ENCODE measurements at places on chromosomes 4 and X.

DNA sequence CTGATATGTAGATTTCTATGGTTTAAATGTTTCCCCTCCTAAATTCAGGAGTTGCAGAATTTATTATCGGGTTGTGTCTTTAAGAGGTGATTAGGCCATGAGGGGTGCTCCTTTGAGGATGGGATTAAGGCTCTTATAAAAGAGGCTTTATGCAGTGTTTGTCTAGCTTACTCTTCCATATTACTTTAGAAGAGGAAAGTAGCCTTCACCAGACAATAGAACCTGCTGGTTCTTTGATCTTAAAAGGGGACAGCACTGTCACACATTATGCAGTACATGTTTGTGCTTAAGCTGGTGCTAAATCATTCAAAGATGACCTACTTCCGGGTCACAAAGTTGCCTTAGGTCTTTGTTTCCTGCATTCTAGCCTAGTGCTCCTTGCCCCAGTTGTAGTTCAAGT, 81.0 kb downstream of the CPXCR1 start:
- no peak for DNase-seq

DNA sequence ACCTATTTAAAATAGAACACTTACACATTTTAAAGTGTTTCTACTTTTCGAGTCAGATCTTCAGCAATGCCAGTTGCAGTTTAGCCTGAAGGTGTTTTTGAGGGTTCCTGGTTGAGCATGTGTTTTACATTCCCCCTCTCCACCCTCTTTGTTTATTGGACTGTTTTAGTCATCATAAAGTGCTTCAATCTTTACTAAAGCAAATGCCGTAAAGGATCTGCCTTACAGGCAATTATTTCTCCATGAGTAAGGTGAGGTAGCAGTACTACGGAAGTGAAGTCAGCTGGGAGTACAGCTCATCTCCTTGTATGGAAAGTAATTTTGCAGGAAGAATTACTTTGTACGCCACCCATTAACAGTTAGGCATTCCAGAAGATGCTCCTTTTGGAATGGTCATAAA, 36.9 kb downstream of the PDLIM5 start:
- DNase-seq = no peak

GRCh38 chrX:150880808-150881165, 17.7 kb downstream of the CD99L2 start:
- DNase-seq = no peak

GRCh38 chr4:140711910-140712309, 44.3 kb downstream of the TBC1D9 start:
- DNase-seq = no peak

- DNase-seq = no peak
Observed at GRCh38 chr4:159038536-159038935, 64.3 kb upstream of the RAPGEF2 start.

- no peak for DNase-seq
Observed at GRCh38 chr4:135605076-135605475, 1403.5 kb upstream of the PABPC4L start.

GRCh38 chr4:152536545-152537182, 772 bp upstream of the FBXW7 start:
- DNase-seq = no peak

DNA sequence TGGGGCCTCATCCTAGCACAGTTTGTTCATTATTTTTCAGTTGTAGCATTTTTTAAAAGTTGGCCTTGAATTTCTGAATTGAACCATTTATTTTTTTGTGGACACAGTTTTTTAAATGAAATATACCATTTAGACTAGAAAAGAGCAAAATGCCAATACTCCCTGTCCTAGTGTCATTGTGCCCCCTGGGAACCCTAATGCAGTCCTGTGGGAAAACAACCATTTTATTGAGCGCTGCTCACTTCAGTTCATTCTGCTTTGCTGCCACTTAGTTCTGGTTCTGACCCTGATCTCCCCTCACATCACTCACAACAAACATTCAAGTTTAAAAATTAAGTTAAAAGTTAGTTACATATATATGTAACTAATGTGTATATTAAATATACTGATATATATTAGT, 5.4 kb downstream of the NFKB1 start:
- DNase-seq = no peak

GRCh38 chr4:155119006-155119405, 89.4 kb upstream of the NPY2R start:
- no peak for DNase-seq

GRCh38 chr4:16264798-16265197, 38.5 kb upstream of the TAPT1 start:
- no peak for DNase-seq

DNA sequence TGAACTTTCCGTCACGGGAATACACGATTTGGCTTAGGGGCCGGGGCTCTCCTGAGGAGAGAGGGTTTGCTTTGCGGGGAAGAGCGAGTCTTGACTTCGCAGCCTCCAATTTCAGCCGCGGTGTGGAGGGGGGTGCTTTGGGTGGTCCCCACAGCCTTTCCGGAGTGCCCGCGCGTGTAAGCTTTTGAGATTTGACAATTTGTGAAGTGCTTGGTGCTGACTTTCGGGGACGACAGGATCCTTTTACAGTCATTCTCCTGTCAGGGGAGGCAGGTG, 355 bp downstream of the SCML1 start:
- peak; percentile 37 for DNase-seq

GRCh38 chr4:73451404-73451803, 15.4 kb downstream of the AFP start:
- peak; percentile 60 for DNase-seq

- no peak for DNase-seq
Observed at GRCh38 chrX:11450354-11450753, 157.1 kb downstream of the AMELX start.

DNA sequence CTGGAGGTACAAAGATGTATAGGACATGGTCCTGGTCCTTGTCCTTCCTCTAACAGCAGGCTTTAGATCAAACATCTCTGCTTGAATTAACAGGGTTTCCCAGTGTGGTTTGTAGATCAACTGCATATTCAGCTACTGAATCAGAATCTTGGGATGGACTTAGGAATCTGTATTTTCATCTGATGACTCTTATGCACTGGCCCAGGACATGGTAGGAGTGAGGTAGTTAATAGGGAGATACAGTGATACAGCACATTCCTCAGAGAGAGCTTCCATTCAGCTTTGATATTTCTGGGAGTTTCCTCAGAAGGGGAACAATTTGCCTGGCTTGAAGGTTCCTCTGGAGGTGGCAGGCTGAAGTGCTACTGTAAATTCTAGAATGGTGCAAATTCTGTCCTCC, 203.1 kb downstream of the LARP7 start:
- DNase-seq = no peak

GRCh38 chr4:94431388-94431787, 20.4 kb upstream of the PDLIM5 start:
- no peak for DNase-seq

GRCh38 chr4:24836661-24837242, 41.4 kb downstream of the SOD3 start:
- DNase-seq = no peak

DNA sequence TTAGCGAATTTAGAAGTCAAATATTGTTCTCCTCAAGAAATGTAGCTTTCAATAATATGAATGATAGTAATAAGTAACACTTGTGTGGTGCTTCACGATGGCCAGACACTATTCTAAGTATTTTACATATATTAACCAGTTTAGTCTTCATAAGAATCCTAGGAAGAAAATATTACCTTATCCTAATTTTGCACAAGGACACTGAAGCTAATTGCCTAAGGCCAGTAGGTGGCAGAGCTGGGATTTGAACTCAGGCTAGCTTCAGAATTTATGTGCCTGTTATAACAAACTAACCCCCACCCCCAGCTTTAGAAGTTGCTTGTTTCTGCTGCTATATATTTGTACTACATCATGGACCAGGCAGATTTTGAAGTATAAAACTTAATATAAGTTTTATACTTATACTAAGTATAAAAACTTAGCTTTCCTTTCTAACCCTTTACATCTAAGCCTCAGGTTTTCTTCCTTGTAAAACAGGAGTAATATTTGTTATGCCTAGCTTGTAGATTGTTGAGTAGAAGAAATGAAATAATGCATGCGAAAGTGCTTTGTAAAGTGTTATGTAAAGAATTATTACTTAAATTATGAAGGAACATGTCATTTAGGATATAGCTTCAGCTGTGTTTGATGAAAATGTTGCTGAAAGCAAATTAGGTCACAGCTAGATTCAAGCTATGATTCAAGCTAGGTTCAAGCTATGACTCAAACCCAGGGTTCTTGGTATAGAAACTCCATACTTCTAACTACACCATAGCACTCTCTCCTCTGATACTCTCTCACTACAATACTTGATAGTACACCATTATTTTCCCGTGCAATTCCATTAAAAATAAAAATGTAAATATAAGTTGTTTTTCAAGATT, 4.2 kb upstream of the CDS1 start:
- no peak for DNase-seq

- no peak for DNase-seq
Observed at GRCh38 chr4:105887508-105887907, 7.8 kb upstream of the NPNT start.

DNA sequence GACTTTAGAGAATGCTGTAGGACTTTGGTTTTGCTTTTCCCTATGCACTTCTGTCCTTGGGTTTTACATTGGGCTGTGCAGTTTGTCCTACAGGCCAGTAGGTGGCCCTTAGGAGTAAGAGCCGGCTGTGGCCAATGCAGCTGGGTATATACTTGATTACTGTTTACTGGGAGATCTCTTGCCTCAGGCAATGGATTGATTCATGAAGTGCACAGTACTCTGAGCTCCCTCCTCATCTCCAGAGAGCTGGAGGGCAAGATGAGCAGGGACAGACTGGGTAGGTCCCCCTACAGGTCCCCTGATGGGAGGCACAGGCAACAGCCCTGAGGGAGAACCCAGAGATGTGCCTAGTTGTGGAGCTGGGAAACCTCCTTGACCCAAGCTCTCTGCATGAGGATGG, 103.8 kb upstream of the QRFPR start:
- no peak for DNase-seq

DNA sequence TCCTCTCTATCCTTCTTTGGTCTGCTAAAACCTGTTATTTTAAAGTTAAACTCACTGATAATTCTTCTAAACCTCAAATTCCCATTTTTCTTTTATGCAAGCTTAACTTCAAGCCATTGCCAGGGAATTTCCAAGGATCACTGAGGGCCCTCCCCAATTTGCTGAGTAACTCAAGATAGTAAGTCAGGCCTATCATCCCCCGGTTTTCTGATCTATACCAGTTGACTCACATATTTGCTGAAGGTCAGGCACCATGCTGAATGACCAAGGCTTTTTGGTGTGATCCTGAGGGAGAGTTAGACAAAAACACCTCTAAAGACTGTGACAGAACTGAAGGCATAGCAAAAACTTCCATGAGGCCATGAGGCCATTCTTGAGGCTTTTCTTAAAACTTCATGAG, 1301.9 kb downstream of the PCDH7 start:
- no peak for DNase-seq

GRCh38 chr4:29900336-29900735, 819.8 kb upstream of the PCDH7 start:
- DNase-seq = no peak

GRCh38 chr4:51843309-51844152, 578 bp downstream of the DCUN1D4 start:
- peak; percentile 35 for DNase-seq

GRCh38 chrX:13691841-13692371, 3.0 kb downstream of the RAB9A start:
- DNase-seq = no peak

DNA sequence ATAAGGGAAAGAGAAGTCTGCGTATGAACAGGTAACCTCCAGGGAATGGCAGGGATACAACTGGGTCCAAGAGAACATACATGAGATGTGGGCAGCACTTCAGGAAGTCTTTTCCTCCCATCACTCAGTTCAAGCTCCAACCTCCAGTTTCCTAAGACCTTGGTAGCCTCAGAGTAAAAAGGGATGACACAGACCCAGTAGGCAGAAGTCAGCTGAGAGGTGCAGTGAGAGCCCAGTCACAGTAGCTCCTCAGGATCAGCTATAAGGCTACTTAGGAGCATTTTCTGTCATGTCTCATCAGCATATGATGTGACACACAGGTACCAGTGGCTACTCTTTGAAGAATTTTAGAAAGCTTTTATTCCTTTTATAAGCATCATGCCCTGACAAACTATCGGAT, 12.5 kb upstream of the STS start:
- DNase-seq = no peak

GRCh38 chr4:110348711-110349383, 127.1 kb upstream of the ENPEP start:
- DNase-seq = no peak

GRCh38 chr4:86653237-86653865, 59.2 kb downstream of the PTPN13 start:
- DNase-seq = no peak

DNA sequence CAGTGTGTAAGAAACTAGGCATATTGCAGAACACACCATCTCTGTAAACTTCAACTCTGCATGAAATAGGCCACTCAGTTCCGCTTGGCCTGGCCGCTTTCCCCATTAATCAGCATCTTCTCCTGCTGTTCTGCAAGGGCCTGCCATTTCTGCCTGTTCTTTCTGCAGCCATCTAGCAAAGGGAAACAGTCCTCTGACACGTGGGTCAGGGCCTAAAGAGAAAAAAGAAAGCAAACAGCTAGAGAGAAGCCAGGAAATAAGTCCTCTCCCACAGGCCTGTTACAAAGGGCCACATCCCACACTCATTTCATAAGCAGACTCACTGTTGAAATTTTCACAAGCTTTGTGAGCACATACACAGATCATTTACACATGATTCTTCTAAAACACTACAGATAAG, 130.1 kb downstream of the PDE5A start:
- DNase-seq = peak; percentile 67

DNA sequence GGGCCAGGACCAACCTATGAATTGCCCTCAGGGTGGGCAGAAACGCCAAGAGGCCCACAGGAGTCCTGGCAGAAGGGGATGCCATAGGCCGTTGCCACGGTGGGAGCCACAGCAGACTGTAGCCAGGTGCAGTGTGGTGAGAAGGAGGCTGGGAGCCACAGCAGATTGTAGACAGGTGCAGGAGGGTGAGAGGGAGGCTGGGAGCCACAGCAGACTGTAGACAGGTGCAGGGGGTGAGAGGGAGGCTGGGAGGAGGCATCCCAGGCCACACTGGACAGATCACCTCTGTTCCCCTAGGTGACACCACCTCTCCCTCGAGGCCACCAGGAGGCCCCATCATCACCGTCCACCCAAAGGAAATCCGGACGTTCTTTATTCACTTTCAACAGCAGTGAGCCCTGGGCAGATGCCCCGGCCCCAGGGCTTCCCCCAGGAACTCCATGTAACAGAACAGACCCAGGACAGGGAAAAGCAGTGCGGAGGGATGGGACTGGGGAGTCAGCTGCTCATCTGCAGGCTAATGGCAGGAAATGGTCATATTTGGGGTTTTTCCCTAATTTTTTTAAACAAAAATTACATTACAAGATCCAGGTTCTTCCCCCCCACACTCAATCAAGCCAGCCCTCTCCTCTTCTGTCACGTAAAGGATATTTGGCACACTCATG, 19.5 kb upstream of the MRFAP1 start:
- no peak for DNase-seq

GRCh38 chrX:154793084-154793795, 12.0 kb downstream of the MPP1 start:
- no peak for DNase-seq

DNA sequence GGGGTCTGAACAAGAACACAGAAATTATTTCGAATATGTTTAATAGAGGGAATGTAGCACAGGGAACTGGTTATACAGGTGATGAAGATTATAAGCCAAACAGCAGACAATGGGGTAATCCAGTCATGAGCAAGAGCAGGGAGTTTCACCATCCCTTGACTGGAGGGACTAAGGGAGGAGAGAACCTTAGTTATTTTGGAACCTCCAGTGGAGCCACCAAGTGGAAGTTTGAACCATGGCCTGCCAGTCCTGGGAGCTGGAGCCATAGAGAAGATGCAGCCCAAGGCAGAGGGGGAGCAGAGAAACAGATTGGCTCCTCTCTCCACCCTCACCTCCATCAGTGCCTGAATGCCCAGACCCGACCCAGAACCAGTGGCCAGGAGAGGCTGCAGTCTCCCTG, 264.6 kb upstream of the RASGEF1B start:
- DNase-seq = no peak
